ENCODE measurements at places on chromosomes 5 and 9.
A peak's percentile ranks its signal among the peaks of the same experiment; 100 is the strongest.

GRCh38 chr5:134570886-134571285 lies 45.4 kb downstream of the JADE2 start:
- DNase-seq = no peak

- DNase-seq = no peak
Measured at GRCh38 chr5:157485811-157486210, 25.8 kb downstream of the NIPAL4 start.

- DNase-seq = no peak
Measured at GRCh38 chr9:24572406-24572805, 26.7 kb upstream of the IZUMO3 start.

DNA sequence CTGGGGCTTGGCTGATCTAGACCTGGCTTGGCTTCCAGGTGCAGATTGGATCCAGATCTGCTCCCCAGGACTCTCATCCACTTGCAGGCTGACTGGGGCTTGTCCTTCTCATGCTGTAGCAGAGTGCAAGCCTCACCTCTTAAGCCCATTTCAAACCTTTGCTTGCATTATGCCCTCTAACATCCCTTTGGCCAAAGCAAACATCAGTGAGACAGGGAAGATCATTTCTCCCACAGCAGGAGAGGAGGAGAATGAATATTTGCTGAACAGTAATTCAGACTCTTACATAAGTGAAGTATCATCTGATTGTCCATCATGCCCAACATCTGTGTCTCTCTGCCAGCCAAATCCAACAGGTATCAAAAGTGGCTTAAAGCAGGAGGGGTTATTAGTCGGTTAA lies 194.9 kb downstream of the C9orf152 start:
- no peak for DNase-seq

- no peak for DNase-seq
Measured at GRCh38 chr9:129164246-129164930, 13.7 kb downstream of the IER5L start.

- peak; percentile 35 for DNase-seq
Measured at GRCh38 chr5:113520429-113520828, 6.9 kb downstream of the YTHDC2 start.

DNA sequence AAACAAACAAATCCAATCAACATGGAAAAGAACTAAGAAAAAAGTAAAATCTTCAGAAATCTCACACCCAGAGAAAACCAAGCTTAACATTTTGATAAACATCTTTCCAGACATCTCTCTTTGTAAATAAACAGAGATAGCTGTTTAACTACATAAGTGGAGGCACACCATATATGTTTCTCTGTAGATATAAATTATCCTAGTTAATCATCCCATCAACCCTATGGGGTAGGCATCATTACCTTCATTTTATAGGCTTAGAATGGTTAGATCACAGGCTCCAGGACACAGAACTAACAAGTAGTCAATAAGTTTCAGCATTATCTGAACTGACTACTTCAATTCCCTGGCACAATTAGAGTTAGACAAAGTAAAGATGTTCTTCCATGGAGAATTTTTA lies 22.4 kb upstream of the NDFIP1 start:
- DNase-seq = no peak
